B cell (primary cell): ENCODE measurements at places on chromosomes 16 and 17. TPM values are rescaled to one million over a fixed set of nuclear protein-coding genes. Genes with fewer than 3 reads are reported as not detected.

GRCh38 chr17:19391432-19391831 lies 4.4 kb upstream of the MFAP4 start:
- no peaks in the 10 kb centered on the region for H3K36me3 ChIP-seq
- no peaks in the 10 kb centered on the region for H3K27me3 ChIP-seq
- H3K4me3 ChIP-seq, result no peak overlapping the region
- H3K27ac ChIP-seq, result no peak overlapping the region
- H3K4me1 ChIP-seq, result no peaks in the 10 kb centered on the region

- peaks cover 6% of the 10 kb centered on the region for H3K27me3 ChIP-seq
- no peak overlapping the region for H3K4me3 ChIP-seq
- H3K36me3 ChIP-seq, result no peaks in the 10 kb centered on the region
Observed at GRCh38 chr17:31680126-31680525, 178.9 kb downstream of the COPRS start.

GRCh38 chr16:1769402-1770300 lies 1.7 kb downstream of the NME3 start:
- no peak overlapping the region for H3K27ac ChIP-seq
- H3K36me3 ChIP-seq, result no peaks in the 10 kb centered on the region
- no peak overlapping the region for H3K4me3 ChIP-seq
- H3K4me1 ChIP-seq, result peaks cover 28% of the 10 kb centered on the region

DNA sequence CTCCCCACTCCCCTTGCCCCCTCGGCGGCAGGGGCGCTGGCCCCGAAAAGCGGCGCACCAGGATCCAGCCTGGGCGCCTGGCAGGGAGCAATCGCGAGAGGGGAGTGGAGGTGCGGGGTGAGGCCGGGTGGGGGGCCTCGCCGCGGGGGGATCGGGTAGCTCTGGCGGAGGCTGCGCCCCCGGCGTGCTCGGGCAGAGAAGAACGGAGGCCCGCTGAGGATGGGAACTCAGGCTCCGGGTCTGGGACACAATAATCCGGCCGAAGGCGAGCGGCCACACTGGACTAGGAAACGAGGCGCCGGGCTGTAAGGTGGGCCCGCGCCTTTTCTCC lies 721 bp upstream of the PCGF2 start:
- peaks cover 67% of the 10 kb centered on the region for H3K4me1 ChIP-seq
- DNase-seq, result no peak
- peaks cover 50% of the 10 kb centered on the region for H3K27me3 ChIP-seq
- H3K27ac ChIP-seq, result no peak overlapping the region
- no peaks in the 10 kb centered on the region for H3K36me3 ChIP-seq
- H3K4me3 ChIP-seq, result peak overlapping the region; percentile 57

Gene RETREG3
- total RNA-seq, result 103 and 108 TPM in 2 replicates

Gene STH
- total RNA-seq, result not detected in 2 replicates
